Activated T-cell treated with anti-CD3 and anti-CD28 coated beads, Interleukin-2, amount 50 U/mL, for 24 hours (primary cell): ENCODE measurements at places on chromosomes 2 and 18.

GRCh38 chr2:14550658-14551057 lies 81.9 kb upstream of the LRATD1 start:
- DNase-seq: no peak

GRCh38 chr18:4198956-4199355 lies 256.2 kb downstream of the DLGAP1 start:
- DNase-seq: no peak

- DNase-seq: no peak
Measured at GRCh38 chr2:1800716-1801388, 56.5 kb upstream of the PXDN start.

GRCh38 chr2:45898819-45899218 lies 247.3 kb downstream of the PRKCE start:
- DNase-seq: no peak

DNA sequence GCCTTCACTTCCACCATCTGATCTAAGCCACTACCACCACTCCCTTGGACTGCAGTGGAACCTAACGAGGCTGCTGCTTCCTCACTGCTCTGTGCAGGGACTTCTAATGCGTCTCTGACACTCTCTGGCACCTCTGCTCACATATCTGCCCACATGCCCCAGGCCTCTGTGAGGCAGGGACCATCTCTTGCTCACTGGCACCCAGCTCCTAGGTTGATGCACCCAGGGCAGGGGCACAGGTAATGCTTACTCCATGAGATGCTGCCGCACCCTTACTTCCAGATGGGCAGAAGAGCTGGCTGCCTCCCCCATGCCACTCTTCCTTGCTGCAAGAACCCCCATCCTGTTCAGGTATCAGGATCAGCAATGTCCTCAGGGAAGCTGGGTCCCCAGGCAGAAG lies 294.0 kb upstream of the HS6ST1 start:
- no peak for DNase-seq

GRCh38 chr2:45344071-45344470 lies 267.0 kb downstream of the SRBD1 start:
- no peak for DNase-seq

- DNase-seq: no peak
Measured at GRCh38 chr2:10212827-10213226, 89.9 kb upstream of the HPCAL1 start.

- DNase-seq: no peak
Measured at GRCh38 chr2:69554981-69555380, 88.6 kb downstream of the AAK1 start.

DNA sequence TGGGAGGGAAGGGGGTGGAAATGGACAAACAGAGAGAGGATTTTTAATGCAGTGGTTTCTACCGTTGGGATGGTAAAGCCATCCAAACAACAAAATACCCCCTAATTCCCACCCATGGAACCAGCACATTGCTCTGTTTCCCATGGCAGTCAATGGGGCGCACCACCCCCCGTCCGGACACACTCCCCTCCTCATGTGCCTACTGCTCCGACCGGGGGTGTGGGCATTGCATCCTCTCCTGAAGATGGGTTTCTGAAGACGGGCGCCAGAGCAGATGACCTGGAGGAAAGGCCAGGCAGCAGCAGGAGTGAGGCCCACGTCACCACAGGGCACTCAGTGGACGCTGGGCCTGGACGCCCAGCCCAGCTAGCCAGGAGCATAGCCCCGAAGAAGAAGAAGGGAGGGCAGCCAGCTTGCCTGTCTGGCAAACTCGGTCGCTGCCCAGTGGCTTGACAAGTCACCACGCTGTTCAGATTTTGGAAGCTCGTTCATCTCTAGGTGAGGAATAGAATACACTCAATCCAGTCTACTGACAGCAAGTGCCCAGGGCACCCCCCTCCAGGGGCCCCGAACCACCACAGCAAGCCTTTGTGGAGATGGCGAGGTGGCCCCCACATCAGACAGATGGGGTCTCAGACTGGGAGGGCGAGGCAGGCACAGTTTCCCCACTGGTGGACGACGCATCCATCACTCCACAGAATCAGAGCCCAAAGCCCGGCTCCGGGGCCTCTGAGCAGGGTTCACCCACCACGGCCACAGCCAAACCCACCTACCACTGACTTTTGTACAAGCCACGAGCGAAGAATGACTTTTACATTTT lies 296.2 kb upstream of the SALL3 start:
- DNase-seq: no peak

DNA sequence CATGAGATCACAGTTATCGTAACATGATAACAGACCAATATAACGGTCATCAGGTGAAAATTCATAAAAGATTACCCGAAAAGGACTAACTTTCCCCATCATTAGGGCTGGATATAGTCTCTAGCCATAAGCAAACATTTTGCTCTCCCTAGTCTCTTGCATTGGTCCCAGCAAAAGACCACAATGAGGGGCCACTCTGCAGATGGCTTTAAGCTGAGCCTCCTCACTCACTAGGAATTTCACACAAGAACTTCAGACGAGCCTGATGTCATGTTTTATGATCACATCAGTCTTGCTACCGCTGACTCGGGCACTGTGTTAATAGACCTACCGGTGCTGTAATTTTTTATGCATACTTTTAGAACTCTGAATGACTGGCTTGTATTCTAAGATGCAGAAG lies 35.2 kb downstream of the STK17B start:
- DNase-seq: no peak

DNA sequence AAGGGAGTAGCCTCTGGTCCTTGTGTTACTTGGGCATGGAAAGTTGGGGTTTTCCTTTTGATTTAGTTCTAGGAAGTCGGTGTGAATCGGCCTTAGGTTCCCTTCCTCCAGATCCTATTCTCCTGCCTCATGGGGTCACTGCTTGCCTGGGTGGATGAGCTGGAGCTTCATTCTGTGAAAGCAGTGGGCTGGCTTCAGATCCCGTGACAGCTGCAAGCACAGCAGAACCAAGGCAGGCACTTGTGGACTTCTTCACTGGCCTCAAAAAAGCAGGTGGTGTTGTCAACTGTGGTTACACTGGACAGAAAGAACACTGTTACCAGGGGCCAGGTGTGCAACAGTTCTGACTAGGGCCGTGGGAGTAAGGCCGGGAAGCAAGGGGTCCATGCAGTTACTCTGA lies 243.4 kb downstream of the LDLRAD4 start:
- DNase-seq: no peak

DNA sequence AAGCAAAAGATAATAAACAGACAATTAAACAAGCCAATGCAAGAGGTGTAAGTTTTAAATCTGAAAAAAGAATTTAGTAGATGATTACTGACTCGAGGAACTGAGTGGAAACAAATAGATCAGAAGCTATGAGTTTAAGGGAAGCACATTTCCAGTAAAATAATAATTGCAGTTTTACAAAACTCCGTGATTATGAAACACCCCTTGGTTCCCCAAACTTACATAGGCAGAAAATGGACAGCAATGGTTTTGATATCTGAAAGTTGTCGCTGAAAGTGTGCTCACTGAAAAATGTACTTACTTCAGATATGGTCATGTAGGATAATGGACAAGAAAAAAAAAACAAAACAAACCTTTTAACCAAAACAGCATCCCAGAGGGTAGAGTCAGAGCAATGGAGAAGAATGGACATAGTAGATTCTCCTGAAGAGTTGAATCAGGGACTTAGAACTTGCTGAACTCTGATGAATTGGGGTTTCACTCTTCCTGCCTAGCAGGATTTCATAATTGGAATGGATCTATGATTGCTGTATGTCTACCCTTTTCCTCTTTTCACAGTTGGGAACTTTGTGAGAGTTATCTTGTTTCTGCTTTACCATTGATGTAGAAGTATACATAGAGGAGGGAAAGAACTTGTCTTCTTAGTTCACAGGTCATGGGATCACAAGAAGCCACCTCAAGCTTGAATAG lies 305.6 kb upstream of the ZEB2 start:
- DNase-seq: no peak

DNA sequence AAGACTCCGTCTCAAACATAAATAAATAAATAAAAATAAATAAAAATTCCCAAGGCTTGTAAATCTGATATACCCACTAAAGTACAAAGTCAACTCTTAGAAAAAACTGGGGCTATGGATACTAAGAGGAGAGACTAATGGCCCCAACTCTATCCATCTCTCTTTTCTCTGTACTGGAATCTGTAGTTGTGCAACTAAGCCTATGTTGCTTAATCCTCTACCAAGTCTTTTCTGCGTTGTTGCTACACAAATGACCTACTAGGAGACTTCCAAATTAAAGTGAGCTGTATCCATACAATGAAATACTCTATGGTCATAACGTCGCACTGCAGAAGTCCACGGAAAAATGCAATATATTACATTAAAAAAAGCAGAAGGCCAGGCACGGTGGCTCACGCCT lies 8.1 kb downstream of the MRPS5 start:
- DNase-seq: no peak

DNA sequence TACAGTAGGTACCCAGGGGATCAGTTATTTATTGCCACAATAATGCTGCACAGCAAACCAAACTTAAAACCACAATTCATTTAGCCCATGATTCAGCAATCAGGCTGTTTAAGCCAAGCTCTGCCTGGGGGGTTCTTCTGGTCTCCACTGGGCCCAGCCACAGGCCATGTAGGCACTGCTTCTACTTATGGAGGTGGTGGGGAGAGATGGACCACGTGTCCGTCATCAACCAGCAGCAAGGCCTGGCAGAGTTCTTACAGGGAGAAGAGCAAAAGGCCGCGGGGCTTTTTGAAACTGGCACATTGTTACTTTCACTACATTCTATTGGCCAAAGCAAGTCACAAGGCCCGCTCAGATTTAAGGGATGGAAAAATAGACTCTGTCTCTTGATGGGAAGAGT lies 76.3 kb upstream of the DAPL1 start:
- DNase-seq: no peak

DNA sequence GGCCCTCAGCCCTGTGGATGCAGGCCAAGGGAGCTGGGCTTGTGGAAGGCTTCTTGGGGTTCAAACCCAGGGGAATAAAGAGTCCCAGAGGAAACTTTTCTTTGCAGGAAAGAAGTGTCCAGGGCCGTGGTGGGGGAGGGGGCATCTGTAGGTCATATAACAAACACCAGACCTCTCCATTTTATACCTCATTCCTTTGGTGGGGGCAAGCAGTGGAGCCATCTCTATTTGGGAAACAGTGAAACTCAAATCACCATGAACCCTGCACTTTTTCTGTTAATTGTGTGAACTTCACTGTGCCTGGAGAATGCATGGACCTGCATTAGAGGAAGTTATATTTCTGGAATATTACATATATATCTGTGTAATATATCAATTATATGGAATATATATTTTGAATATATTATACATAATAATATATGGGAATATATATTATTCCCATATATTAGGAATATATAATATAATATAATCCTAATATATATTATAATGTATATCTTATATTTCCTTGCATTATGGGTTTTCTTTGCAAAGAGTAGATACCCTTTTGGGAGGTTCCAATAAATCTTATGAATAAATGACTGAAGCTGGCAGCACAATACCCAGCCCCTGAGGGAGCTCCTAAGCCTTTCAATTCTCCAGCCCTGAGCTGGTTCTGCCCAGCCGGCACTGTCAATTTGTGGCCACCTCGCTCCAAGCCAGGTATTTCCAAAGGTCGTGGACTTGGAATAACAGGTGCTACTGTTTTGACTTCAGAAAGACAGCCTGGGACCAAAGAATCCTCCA lies 97.7 kb upstream of the PKDCC start:
- no peak for DNase-seq

- no peak for DNase-seq
Measured at GRCh38 chr2:75012080-75012479, 53.6 kb downstream of the POLE4 start.

DNA sequence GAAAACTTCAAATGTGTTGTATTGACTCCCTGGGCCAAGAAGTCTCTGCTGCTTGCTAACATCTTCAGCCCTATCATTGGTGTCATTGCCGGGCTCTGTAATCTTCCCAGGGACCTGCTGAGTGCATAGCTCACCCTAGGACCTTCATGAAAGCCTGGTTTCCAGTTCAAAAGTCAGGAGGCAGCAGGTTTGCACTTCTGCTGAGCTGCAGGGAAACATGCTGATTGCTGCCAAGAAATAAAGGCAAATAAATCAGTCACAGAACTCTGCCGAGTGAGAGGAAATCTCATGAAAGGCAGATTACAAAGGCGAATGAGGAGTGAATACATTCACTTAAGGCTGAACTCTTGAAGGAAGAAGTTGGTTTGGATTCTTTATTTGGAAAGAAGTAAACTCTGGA lies 1947.6 kb upstream of the CELF4 start:
- DNase-seq: no peak

DNA sequence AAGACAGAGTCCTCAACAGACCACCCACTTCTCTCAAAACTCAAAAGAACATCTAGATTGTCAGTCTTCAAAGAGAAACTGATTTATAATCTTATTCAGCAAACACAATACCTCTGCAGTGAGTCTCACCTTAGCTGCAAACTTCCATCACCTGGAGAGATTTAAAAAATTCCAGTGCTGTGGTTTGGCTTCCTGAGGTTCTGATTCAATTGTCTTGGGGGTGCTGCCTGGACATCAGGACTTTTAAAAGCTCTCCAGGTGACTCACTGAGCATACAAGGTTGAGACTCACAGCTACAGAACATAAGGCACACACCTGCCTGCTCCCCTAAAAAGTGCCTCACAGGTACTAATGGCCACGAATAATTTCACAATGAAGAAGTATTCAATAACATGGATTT lies 40.3 kb downstream of the RNF152 start:
- no peak for DNase-seq

- no peak for DNase-seq
Measured at GRCh38 chr2:28577791-28578680, 82.2 kb downstream of the PLB1 start.

- DNase-seq: no peak
Measured at GRCh38 chr18:57629422-57629821, 7.8 kb upstream of the NARS1 start.

DNA sequence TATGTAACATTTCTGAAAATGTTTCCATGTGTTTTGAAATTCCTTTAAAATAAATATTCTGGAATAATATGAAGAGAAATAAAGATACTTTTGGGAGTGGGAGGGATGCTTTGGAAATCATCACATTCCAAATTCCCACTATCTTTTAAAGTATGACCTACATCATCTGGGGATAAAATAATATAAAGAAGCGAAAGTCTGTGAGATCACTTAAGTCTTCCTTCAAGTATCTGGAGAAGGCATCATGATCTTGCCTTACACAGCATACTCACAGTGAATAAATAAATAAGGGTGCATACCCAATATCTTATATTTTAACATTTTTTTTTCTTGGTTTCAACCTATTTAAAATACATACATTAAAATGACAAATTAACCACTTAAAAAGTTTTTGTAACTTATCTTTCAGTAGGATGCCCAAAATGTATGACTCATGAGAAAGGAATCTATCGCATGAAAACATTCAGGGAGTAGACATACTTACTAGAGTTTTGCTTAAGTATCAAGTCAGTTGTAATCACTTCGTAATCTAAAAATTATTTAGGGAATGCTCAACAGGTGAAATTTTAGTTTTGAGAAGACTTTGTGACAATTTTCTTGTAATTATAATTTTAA lies 248.3 kb upstream of the COL3A1 start:
- no peak for DNase-seq

GRCh38 chr2:41000374-41000773 lies 548.5 kb upstream of the SLC8A1 start:
- DNase-seq: no peak
